ENCODE measurements at places on chromosomes 5 and 9.
A peak's percentile ranks its signal among the peaks of the same experiment; 100 is the strongest.

DNA sequence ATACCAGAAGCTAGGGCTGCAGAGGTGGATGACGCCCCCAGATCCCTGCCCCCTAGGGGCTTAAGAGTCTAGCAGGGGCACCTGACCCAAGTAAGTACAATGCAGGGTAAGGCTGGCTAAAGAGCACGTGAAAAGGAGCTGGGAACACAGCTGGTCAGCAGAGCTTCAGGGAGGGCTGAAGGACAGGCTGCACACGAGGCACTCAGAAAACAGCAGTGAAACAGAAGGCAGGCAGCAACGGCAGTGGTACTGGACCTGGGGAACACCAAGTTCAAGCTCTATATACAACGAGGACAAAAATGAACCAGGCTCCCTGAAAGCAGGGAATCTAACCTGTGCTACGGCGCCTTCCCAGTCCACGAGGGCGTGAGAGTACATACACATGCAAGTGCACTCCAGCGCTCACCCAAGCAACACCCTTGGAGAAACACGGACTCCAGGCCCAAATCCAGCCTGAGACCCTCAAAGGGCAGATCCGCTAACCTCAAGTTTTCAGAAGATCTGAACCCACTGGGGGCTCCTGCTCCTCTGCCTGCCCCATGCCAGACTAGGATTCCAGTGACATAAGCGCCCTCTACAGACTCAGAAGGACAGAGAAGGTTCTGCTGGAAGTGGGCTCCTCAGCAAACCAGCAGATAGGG, 57.4 kb downstream of the PSMB7 start:
- DNase-seq, result no peak

DNA sequence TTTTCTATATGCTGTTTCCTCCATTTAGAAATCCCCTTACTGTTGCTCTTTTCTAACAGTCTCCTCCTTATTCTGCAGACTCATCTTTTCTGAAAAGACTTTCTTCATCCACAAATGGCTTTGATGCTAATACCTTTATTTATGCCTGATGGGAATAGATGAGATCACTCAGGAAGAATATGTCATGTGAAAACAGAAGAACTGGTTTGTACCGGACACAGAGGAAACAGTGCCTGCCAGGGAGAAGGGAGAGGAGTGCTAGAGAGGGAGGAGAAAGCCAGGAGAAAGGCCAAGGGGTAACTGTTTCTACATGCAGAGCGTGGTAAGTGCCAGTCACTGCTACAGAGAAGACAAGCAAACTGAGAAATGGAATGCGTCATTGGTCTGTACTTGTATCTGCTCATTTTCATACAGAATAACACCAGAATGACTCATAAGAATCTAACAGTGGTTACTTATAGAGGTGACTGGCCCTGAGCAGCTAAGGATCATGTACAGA, 45.9 kb upstream of the PJA2 start:
- no peak for DNase-seq

DNA sequence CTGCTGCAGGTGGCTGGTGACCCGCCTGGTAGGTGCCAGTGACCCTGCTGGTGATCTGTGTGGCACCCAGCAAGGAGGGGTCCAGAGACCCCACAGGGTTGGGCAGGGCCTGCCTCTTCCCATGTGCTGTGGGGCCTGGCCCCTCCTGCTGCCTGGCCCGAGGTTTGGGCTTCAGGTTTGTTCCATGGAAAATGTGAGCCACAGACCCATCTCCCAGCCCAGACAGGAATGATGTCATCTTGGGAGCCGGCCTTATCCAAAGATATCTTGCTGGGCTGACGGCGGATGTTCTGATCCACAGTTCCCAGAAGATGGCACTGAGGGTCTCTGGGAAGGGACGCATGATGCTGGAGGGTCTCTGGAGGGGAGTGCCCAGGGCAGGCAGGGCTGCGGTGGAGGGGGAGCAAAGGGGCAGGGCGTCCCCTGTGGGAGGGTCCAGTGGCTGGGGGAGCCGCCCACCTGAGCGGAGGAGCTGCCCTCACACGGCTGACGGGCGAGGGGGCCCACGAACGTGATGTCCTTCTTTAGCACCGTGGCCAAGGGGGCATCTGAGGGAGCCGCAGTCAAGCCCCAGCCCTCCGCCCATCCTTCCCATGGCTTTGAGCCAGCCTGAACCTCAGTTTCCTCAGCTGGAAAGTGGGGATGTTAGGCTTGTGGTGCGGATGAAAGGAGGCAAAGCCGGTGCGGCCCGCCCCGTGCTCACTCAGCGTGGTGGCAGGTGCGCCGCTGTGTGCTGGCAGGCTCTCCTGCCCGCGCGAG, 68.1 kb downstream of the COL5A1 start:
- DNase-seq, result no peak

GRCh38 chr5:90386099-90386710, 23.4 kb downstream of the CETN3 start:
- no peak for DNase-seq

- no peak for DNase-seq
Measured at GRCh38 chr9:79300068-79300467, 271.7 kb upstream of the TLE4 start.

DNA sequence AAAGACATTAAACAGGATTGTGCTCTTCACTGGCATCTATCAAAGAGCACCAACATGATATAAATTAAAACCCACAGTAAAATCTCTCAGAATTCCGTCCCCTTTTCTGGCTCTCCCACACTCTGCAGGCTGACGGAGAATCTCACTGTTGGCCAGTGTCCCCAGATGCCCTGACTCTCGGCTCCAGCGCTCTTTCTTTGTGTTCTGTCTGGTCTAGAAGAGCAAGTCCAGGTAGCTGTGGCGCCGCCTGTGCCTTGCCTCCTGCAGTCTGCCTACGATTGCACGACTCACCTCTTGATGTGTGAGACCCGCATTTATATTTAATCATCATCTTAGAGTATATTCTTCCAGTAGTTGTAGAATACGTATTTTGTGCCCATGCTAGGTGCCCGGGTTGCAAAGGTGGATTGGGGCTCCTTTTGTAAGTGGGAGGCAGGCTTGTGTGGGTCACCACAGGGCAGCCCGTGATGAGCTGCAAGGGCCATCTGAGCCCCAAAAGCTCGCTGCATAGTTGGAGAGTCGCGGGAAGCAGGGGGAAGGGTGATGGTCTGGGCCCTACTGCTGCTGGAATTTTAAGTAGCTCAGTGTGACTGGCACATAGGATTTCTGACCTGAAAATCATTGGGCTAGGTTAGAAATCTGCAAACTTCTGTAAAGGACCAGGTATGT, 55.6 kb downstream of the EHMT1 start:
- DNase-seq, result no peak

- no peak for DNase-seq
Measured at GRCh38 chr9:104826911-104827310, 63.0 kb downstream of the NIPSNAP3B start.

GRCh38 chr9:86099701-86100364, 475 bp upstream of the GOLM1 start:
- no peak for DNase-seq

DNA sequence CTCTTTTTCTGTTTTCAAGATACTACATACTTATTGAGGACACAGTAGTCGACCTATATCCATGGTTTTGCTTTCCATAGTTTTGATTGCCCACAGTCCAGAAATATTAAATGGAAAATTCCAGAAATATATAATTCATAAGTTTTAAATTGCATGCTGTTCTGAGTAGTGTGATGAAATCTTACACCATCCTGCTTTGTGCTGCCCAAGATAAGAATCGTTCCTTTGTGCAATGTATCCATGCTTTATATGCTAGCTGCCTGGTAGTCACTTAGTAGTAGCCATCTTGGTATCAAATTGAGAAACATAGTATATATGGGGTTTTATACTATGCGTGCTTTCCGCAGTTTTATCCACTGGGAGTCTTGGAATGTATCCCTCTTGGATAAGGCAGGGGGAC, 59.0 kb downstream of the CWC27 start:
- DNase-seq, result no peak

DNA sequence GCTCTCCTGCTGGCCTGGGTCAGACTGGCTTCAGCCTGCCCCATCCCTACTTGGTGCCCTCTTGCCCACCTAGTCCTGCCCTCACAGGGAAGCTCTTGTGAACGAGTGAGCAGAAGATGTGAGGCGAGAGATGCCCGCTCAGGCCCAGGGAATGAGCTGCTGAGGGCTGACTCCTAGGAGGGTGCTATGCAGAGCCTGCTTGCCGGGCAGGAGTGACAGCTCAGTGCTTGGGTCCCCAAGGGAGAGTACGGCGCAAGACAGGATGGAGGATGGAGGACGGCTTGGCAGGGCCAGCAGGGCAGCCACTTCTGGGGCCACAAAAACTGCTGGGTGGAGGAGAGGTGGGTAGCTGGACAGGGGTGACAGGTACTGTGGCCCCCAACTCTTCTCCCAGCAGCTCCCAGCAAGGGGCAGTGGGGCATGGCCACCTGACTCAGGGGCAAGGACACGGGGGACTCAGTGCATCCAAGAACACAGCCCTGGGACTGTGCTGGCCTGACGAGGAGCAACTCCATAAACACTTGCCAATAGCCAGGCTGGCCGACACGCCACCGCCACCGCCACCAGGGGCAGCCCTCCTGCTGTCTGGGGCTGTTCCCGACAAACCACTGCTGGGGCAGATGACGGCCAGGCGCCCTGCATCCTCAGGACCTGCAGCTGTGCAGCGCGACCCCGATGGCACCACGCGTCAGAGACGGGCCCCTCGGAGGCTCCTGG, 55.6 kb upstream of the UBAC1 start:
- DNase-seq, result no peak

- no peak for DNase-seq
Measured at GRCh38 chr9:87198716-87199115, 251.4 kb upstream of the GAS1 start.

- no peak for DNase-seq
Measured at GRCh38 chr5:55484531-55484930, 50.2 kb downstream of the PLPP1 start.

DNA sequence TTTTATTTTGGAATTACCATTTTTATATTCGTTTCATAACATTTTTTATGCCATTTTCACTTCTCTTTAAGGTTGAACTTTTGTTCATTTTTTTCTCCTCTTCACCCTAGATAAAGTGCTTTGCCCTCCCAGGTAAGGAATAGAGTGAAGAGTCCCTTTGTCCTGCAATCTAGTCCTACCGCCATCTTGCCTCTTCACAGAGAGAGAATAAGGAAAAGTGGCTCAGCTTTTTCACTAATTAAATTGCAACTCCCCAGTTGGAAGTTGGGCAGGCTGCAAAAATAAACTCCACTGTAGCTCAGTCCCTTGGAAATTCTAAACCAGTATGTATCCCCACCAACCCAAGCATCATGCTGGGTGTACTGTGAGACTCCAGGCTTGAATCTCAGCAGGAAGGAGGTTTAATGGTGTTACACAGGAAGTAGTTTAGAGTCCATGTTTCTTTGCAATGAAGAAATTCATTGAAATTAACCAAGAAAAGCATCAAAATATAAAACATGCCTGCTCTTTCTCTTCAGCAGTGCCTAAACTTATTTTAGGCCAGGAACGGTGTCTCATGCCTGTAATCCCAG, 60.3 kb upstream of the PCSK1 start:
- no peak for DNase-seq

DNA sequence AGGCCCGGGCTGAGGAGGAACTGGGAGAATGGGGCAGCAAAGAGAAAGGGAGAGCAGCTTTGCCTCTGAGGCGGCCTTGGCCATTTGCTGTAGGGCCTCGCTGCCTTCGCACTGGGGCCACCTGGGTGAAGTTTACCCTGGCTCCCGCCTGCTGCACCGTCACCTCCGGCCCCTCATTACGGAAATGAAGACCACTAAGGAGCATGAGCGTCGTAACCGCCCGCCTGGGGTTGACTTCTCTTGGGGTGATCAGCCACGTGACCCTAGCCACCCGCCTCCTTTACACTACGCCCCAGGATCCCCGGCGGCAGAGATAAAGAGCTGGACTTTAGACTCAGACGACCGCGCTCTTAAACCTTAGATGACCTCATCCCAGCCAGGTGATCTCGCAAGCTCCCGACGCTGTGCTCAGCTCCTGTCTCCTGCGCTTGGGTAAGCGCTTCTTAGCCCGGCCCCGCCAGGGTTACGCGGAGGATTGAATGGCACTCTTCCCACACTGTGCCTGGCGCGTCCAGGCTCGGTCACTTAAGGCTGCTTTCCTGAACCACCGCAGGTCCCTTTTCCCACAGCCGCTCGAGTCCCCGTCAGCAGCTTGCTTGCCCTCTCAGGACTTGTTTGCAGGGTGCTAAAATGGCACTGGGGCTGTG, 107.9 kb upstream of the LARP1 start:
- DNase-seq, result peak; percentile 11

DNA sequence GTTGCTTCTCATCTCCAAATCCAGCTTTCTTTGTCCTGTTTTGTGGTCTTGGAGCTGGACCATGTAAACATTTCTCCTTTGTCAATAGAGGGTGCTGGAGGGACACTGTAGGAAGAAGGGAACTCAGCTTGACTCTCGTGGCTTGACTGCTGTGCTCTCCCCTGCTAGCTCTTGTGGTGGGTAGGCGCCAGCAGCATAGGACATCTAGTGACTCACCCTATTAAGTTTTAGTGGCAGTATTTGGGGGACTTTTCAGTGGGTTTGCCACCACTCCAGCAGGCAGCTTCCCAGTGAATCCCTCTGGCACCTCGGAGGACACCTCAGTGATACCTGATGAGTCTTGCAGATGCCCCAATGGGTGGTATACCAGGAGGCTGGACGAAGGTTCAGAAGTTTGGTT, 97.8 kb downstream of the TSSK1B start:
- DNase-seq, result no peak

- no peak for DNase-seq
Measured at GRCh38 chr5:137316346-137316736, 182.8 kb downstream of the SPOCK1 start.

GRCh38 chr9:135769489-135770202, 67.7 kb downstream of the KCNT1 start:
- DNase-seq, result no peak

- DNase-seq, result no peak
Measured at GRCh38 chr5:1542781-1543180, 19.0 kb upstream of the LPCAT1 start.

GRCh38 chr9:89312222-89312571, 1.2 kb downstream of the CKS2 start:
- no peak for DNase-seq

DNA sequence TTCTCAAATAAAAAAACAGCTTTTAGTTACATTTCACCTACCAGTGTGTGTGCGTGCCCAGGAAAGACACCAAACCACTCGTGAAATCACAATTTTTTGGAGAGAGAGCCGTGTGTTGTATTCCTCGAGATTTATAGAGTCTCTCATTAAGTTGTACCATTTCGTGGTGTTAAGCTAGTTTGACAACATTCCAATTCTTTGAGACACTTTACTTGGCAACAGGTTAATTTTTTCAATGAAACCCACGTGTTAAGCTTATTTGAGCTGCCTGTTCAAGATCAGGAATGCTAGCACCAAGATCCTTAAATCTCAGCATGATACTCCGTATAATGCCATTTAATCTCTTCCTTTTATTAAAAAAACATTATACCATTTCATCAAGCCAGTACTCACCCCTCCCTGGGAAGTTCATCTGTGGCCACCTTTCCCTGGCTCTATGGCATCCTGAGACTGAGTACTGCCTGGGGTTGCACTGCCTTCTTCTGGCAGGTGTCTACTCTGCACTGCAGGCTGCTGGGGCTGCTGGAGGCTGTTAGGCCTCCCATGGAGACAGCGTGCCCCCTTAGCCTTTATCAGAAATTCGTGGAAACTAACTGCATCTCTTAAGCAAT, 143.7 kb downstream of the ARHGAP26 start:
- DNase-seq, result no peak
